ENCODE measurements at places on chromosomes 16 and 17. TPM values are rescaled to one million over a fixed set of nuclear protein-coding genes. Genes with fewer than 3 reads are reported as not detected.

GRCh38 chr16:85836706-85837582 lies 37.4 kb downstream of the COX4I1 start:
- DNase-seq, result no peak

DNA sequence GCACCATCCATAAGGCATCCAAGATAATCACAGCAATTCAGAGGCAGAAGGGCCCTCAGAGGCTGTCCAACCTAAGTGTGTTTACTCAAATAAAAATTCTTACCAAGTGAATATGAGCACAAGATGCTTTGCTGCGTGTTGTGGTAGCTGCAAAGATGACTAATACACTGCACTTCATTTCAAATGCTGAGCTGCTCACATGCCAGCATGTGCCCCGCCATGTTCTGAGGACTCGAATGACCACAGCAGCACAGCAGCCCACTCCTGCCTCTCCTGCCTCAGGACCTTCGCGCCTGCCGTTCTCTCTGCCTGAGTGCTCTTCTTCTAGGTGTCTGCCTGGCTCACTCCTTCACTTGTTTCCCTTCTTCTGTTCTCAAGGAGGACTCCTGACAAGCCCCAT lies 19.0 kb downstream of the PIK3R5 start:
- no peak for DNase-seq

- no peak for DNase-seq
Measured at GRCh38 chr16:54080524-54081008, 206.0 kb downstream of the IRX3 start.

GRCh38 chr17:57102122-57102521 lies 17.1 kb downstream of the AKAP1 start:
- DNase-seq, result no peak

GRCh38 chr17:57747221-57748017 lies 2.3 kb upstream of the CCDC182 start:
- no peak for DNase-seq

DNA sequence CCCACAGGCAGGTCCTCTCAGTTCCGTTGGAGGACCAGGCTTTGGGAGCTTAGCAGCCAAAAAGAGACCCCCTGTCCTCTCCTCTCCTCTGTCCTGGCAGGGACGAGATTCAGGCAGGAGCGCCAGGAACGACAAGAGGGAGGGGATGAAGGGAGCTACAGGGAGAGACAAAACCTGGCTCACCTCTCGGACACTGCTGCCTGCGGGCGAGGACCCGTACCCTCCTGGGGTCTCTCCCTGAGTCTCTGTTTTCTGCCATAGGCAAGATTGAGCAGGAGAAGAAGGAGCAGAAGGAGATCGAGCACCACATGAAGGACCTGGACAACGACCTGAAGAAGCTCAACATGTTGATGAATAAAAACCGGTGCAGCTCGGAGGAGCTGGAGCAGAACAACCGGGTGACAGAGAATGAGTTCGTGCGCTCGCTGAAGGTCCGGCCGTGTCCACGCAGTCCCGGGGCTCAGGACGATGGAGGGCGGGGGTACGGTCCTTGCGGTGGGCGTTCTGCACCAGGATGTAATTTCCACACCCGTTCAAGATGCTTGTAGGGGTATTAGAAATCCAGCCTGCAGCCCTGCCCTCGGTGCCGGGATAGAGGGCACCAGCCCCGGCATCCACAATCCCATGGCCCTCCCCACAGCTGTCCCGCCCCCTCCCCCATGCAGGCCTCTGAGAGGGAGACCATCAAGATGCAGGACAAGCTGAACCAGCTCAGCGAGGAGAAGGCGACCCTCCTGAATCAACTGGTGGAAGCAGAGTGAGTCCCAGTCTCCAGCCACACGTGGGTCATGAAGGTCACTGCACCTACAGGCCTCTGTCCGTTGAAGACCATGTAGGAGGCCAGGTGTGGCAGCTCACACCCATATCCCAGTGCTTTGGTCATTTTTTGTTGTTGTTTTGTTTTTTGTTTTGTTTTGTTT lies 13.8 kb upstream of the GAA start:
- no peak for DNase-seq

DNA sequence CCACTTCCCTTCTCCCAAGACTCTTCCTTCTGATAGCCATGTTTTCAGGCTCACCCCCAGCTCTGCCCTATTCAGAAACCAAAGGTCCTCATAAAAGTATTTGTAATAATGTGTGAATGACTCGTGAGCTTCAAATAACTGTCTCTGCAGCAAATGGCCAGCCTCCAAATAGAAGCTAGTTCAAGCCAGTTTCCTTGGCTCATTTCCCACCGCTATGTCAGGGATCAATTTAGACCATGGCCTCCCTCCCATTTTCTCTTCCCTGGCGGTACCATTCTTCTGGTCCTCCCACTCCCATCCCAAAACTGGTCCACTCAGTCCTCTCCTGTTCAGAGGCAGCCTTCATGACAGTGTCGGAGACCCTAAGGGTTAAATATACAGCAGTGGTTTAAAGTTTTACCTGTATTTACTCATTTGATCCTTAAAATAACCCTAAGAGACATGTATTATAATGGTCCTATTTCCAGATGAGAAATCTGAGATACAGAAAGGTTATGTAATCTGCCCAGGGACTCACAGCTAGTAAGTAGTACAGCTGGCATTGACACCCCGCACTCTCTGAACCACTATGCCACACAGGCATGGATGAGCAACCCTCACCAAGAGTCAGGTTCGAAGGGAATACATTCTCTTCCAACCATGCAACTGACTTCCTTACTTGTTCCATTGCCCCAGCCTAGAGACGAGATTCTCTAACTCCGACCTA lies 42.9 kb downstream of the GAS7 start:
- no peak for DNase-seq

GRCh38 chr17:17469996-17470395 lies 6.8 kb upstream of the MED9 start:
- DNase-seq, result no peak

The DCTN5 gene
- 91.0 TPM for total RNA-seq
